ENCODE measurements at places on chromosomes 2 and 18. TPM values are rescaled to one million over a fixed set of nuclear protein-coding genes. Genes with fewer than 3 reads are reported as not detected.

GRCh38 chr2:216426166-216426777 lies 14.0 kb downstream of the SMARCAL1 start:
- no peak for DNase-seq

GRCh38 chr2:33372940-33373553 lies 103.4 kb upstream of the RASGRP3 start:
- peak; percentile 32 for DNase-seq

DNA sequence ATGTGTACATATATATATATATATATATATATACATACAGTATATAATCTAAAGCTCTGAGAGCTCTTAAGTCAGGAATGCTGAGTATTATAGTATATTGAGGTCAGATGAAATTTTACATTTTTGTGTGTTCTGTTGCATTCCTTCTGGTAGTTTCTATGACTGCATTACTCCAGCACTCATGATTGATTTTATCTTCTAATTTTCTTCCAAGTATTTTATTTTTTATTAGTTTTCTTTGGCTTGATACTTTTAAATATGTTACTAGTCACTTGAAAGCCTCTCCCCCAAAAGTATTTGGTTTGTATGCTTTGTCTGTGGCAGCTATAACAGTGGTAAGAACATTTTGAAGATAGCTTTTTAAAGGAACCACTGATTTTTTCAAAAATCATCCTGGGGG lies 25.0 kb downstream of the METTL21A start:
- DNase-seq, result no peak

DNA sequence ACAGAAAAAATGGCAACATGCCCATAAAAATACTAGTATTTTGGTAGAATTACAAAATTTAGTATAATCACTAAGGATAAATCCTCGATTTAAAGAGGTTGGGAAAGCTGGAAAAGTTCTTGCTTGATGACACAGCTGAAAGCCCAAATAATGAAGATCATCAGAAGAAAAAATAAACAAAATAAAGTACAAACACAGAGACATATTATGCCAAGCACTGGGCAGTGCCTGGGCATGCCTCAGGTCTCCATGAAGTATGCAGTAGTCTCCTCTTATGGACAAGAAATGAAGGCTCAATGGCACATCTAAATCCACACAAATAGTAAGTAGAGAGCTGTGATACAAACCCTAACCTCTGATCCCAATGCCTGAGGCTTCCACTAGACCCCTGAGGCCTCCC lies 57.7 kb downstream of the RNU4ATAC start:
- DNase-seq, result no peak

GRCh38 chr2:132825601-132826000 lies 155.6 kb upstream of the LYPD1 start:
- no peak for DNase-seq

DNA sequence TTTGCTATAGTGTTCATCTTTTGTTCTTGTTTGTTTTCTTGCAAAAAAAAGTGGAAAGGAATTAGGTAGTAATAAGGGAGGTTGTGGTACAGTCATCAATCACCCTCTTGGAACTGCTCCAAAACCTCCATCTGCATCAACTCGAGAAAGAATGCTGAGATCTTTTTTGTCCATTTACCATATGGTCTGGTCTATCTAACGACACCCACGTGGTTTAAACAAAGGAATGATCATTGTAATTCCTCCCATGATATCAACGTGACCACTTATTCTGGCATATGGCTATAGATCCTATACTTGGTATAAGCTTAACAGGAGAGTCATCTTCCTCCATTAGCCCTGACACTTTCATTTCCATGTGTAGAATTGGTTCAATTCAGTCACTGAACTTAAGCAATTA lies 1025.3 kb upstream of the NXPH2 start:
- no peak for DNase-seq

DNA sequence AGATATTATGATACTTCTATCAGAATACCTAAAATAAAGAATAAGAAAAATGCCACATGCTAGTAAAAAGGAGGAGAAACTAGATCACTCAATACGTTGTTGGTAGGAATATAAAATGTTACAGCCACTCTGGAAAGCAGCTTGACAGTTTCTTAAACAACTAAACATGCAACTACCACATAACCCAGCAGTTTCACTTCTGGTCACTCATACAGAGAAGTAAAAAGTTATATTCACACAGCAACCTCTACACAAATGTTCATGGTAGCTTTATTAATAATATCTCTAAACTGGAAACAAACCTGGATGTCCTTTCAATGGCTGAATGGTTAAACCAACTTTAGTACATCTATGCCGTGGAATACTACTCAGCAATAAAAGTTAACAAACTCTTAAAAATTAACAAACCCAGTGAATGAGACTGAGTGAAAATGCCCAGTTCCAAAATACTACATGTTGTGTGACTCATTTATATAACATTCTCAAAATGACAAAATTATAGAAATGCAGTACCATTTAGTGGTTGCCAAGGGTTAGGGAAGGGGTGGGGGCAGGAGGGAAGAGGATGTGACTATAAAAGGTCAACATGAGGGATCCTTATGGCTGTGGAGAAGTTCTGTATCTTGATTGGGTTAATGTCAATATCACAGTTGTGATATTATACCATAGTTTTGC lies 124.1 kb downstream of the MMADHC start:
- DNase-seq, result no peak

- DNase-seq, result no peak
Measured at GRCh38 chr2:13114391-13114790, 397.7 kb downstream of the TRIB2 start.

- no peak for DNase-seq
Measured at GRCh38 chr2:230738391-230738811, 25.8 kb downstream of the CAB39 start.

The IGFBP5 gene
- under 0.01 TPM for total RNA-seq

The SERPINB4 gene
- total RNA-seq, result not detected

The CELF4 gene
- total RNA-seq, result not detected

The NYAP2 gene
- under 0.01 TPM for total RNA-seq

The WDR33 gene
- 26.9 TPM for total RNA-seq

The GALNT3 gene
- 2.2 TPM for total RNA-seq

The PTPRM gene
- 18.0 TPM for total RNA-seq

The EML6 gene
- total RNA-seq, result 2.7 TPM

The C2orf80 gene
- total RNA-seq, result not detected

The TMEM37 gene
- not detected for total RNA-seq
